Activated naive CD8-positive, alpha-beta T cell treated with anti-CD3 and anti-CD28 coated beads, Interleukin-2, amount 10 ng/mL, durations not matched to agents 7 days and 5 days (primary cell): ENCODE measurements at places on chromosomes 1 and 21. TPM values are rescaled to one million over a fixed set of nuclear protein-coding genes. Genes with fewer than 3 reads are reported as not detected.

DNA sequence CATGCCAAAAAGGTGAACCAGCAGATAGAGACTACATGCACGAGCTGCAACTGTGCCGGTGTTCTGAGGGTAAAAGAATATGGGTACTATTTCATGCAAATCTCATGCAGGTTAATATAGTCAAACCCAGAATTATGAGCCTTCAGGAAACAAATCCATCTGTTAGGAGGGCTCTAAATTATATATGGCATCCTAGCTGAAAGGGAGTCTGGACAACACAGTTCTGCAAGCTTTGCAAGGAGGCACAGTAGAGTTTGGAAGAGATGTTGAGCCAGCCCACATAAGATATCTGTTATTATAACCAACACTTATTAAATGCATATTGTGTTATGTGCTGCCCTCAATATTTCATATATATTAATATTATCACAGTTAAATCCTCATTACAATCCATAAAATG, 50.5 kb upstream of the PALMD start:
- H3K27me3 ChIP-seq = peaks cover 14% of the 10 kb centered on the region
- DNase-seq = no peak

DNA sequence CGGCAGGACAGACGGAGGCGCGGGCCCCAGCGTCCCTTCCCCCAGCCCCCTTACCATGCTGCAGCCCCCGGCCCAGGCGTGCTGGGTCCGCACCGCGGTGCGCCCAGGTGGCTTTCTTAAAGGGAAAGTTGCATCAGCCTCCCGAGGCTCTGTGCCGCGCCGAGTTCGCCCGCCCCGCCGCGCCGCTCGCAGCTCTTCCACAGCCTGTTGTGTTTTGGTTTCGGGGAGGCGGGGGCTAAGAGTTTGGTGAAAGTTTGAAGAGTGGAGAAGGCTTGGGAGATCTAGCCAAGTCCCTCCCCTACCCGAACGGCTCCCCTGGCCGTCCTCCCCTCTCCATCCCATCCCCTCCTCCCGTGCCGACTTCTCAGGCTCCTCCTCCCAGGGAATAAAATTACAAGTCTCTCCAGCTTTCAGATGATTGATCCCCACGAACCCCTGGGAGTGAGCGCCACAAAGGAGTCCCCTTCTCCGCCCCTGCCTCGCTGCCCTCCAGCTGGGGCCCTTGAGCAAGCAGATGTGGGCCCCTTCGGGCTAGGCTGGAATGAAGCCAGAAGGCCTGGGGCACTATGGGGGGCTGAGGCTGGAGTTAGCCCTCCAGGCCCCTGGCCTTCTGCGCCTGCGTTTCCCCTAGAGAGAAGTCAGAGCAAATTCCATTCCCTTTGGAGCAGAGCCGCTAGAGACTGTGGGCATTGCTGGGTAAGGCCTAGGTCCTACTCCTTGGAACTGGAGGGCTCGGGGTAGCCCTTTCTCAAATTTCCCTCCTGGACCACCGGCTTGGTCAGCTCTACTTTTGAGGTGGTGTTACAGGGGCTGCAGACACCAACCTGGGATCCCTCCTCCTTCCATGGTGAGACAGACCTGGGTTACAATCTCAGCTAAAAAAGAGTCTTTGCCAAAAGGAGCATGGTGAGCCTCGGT, at the start of gene SLC6A9:
TSS of gene SLC6A9 (minus strand) at position 211 of the 918 bp plus-strand sequence. CDS start 7,185 bp downstream, outside the sequence.
- H3K27ac ChIP-seq = peak within 1 kb of the TSS; percentile 89
- H3K36me3 ChIP-seq = no peaks in the 10 kb centered on the region
- H3K4me3 ChIP-seq = peak within 1 kb of the TSS; percentile 90
- no peaks in the 10 kb centered on the region for H3K27me3 ChIP-seq
- H3K4me1 ChIP-seq = peaks cover 13% of the 10 kb centered on the region
- DNase-seq = no peak

DNA sequence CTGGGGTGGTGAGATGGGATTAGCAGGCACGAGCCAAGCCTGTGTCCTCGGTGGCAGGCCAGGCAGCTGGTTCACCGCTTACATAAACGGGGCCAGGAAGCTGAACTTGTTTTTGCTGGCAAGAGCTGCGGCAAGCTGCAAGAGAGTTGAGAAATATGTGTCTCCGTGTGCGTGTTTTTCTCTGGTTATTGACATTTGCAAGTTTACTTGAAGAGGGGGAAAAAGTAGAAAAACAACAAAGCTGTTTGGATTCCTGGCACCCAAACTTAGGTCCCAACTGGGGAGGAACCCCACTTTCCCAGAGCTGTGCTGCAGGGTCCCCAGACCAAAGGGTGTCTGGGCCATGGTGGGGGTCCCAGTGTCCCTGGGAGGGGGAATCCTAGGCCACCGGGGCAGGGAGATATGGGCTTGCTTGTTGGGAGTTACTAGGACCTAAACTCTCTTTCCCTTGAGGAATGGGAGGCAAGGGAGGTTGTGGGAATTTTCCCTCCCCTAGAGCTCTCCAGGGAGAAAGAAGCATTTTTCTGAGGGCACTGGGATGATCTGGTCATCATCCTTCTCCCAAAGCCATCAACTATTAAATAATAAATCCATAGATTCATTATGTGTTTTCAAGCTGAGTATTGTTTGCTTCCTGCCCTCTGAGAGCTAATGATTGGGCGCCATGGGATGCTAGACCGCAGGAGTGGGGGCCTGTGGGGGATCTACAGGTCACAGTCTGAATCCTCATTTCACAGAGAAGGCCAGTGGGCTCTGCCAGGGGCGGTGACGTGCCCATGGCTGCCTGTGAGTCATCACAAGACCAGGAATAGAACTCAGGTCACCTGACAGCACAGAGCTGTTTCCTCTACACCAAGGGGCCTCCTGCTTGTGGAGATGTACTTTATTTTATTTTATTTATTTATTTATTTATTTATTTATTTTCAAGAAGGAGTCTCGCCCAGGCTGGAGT, 14.8 kb downstream of the IL6R start:
- peaks cover 7% of the 10 kb centered on the region for H3K27me3 ChIP-seq
- H3K4me3 ChIP-seq = peak overlapping the region; percentile 15
- peak overlapping the region; percentile 73 for H3K27ac ChIP-seq

UBXN10 gene
- total RNA-seq = 0.23 TPM

FGR gene
- 6.0 TPM for total RNA-seq
